ENCODE measurements at places on chromosomes 2 and 18. TPM values are rescaled to one million over a fixed set of nuclear protein-coding genes. Genes with fewer than 3 reads are reported as not detected.

TFPI gene
- 0.51 TPM for polyA plus RNA-seq

SIX2 gene
- not detected for polyA plus RNA-seq

DLX1 gene
- polyA plus RNA-seq: 83.1 TPM

CDH2 gene
- polyA plus RNA-seq: 193 TPM

SALL3 gene
- polyA plus RNA-seq: 0.24 TPM

CYTIP gene
- not detected for polyA plus RNA-seq

PDE1A gene
- polyA plus RNA-seq: 1.6 TPM

TMEM17 gene
- polyA plus RNA-seq: 7.1 TPM

IL36RN gene
- not detected for polyA plus RNA-seq

TPRKB gene
- 162 TPM for polyA plus RNA-seq

GALR1 gene
- 0.14 TPM for polyA plus RNA-seq

NT5DC4 gene
- polyA plus RNA-seq: not detected

CRYGC gene
- not detected for polyA plus RNA-seq

MXD1 gene
- polyA plus RNA-seq: 16.4 TPM

CENPA gene
- 2.1 TPM for polyA plus RNA-seq

TEKT4 gene
- polyA plus RNA-seq: not detected

PDE6D gene
- 150 TPM for polyA plus RNA-seq

CEBPZ gene
- 39.1 TPM for polyA plus RNA-seq

DBI gene
- 110 TPM for polyA plus RNA-seq

HOXD10 gene
- polyA plus RNA-seq: not detected

RPL37A gene
- polyA plus RNA-seq: 1,655 TPM

C2orf80 gene
- 71.5 TPM for polyA plus RNA-seq

HOXD13 gene
- polyA plus RNA-seq: not detected

STEAP3 gene
- polyA plus RNA-seq: not detected

CRYGD gene
- not detected for polyA plus RNA-seq

VSNL1 gene
- polyA plus RNA-seq: 64.1 TPM

Measured in neural cell (in vitro differentiated cells).